ENCODE measurements at places on chromosomes 1 and 21.
A peak's percentile ranks its signal among the peaks of the same experiment; 100 is the strongest.

DNA sequence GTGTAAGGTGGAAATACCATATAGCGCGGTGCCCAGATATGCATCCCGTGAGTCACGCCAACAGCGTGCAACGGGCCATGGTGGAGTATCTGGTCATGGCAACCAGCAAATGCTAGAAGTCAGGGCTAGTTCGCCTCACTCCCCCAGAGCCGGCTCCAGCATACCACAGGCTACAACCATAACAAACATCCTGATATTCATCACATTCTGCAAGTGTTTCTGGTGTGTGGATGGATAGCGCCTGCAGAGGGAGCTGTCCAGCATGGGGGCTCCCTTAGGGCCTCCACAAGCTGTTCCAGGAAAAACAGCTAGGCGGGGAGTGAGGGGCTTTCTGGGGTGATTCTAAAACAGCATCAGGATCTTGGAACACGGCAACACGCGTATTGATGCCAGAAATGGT, 6.8 kb downstream of the C1orf198 start:
- DNase-seq = no peak

DNA sequence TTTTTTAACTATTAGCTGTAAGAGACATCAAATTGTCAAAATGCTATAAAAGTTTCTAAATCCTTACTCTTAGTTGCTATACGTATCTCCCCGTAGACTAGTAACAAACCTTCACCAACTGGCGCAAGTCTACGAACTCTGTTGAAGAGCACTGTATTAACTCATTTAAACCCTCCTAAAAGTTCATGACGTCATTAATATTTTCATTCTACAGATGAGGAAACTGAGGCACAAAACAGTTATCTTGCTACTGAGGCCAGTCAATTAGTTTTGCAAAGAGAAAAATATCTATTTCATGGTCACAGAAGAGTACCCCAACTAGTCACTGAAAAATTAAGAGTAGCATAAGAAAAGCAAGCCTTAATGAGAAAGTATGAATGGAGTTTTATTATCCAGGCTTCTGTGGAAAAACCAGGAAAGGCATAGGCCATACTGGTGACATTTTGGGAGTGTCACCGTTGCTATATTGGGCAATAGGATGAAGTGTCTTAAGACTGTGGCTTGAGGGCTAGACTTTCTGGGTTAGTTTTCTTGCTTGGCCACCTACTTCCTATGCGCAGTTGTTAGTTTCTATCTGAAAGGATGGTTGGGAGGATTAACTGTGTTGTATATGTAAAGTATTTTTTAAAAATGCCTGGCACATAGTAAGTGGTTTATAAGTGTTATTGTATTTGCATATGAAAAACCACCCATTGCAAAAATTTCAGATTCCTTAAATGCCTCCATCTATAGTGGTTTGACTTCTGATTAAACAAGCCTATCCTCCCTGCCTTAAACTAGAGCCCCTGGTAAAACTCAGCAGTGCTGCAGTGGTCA, 52.4 kb upstream of the SYT14 start:
- no peak for DNase-seq

DNA sequence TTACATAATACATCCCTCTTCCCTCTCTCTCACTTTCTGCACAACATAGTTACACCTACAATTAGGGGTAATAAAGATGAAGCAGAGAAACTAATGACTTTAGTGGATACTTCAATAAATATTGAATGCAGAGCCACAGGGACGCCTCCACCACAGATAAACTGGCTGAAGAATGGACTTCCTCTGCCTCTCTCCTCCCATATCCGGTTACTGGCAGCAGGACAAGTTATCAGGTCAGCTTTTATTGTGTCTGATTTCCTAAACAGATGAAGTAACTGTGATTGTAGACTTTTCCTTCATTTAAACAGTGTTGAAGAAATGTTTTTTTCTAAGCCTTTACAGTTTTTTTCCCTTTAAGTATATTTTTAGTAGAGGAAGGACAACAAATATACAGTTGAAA, 281.6 kb downstream of the TPR start:
- DNase-seq = no peak

GRCh38 chr1:183096894-183097293, 73.7 kb downstream of the LAMC1 start:
- DNase-seq = no peak

- no peak for DNase-seq
Observed at GRCh38 chr1:158116311-158117167, 64.2 kb upstream of the CD1D start.

- no peak for DNase-seq
Observed at GRCh38 chr1:245652660-245653427, 498.1 kb downstream of the KIF26B start.

DNA sequence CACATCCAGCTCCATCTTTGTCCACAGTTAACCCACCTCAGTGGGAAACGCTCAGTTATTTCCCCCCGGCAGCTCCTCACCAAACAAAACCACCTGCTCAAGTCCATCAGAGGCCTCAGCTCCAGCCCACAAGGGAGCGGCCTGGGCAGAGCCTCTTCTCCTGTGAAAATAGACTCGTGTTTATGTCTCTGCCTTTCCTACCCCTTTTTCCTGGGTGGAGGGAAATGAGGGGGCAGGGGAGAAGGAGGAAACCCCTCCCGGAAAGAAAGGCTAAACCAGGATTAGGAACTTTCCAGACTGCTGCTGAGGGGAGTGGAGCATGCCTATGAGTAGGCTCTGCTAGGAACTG, 81.6 kb downstream of the PAX7 start:
- DNase-seq = no peak

- DNase-seq = peak; percentile 39
Observed at GRCh38 chr1:12438349-12438924, 179.6 kb downstream of the DHRS3 start.

GRCh38 chr1:116574581-116575291, 3.9 kb upstream of the CD58 start:
- DNase-seq = peak; percentile 81

DNA sequence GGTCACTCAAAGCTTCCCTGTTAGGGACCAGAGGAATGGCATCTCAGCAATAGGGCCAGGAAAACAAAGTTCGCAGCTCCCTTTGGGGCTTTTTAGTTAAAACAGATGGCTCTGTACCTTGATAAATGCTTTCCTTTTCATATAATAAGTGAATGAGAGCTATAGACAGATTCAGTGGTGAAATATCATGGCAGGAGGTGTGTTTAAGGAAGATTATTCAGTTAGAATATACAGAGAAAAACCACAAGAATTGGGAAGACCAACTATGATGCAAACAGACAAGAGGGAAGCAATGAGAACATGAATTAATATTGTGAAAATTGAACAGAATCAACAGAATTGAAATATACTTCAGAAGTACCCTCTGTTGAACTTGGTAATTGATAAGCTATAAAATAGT, 379.4 kb downstream of the PLPP3 start:
- no peak for DNase-seq

Measured in GM13977 (cell line).